ENCODE measurements at places on chromosomes 12 and 14. TPM values are rescaled to one million over a fixed set of nuclear protein-coding genes. Genes with fewer than 3 reads are reported as not detected.

DNA sequence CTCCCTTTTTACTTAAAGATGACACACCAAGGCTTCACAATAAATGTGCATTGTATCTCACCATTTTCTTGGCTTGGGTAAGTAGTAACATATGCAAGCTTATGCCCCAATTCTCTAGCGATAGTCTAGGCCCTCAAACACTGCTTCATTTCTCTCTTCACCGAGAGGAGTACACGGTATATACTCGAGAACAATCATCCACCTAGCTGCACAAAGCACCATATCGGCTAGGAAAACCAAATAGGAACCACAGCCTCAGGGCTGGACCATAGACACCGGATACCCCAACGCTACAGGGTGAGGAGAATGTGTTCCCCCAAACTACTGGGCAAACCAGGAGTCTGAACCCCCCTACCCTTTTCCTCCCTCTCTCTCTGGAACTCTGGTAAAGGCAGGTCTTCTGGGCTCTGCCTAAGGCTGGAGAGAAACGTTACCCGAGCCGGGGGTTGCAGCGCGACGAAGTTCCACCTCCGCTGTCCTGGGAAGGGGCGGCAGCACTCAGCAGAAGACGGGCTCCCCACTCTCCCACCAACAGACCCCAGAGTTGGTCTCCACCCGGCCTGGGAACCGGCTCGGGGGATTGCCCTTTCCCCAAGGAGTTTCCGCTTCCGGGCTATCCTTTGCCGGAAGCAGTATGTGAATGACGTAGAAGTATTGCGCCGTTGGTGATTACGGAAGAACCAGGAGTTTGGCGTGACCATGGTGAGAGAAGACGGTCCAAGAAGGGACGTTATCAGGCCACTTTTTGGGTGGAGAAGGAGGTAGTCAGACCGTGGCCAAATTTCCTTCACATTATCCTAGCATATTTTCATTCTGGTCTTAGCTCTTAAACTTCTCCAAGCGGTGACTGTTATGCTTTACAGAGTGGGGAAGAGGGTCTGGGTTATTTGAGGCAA, at the start of the genes AREL1 and FCF1:
Gene AREL1, minus strand, starts transcription at position 582 of the 896 bp plus-strand sequence. CDS start 27,465 bp downstream, outside the sequence.
Gene FCF1, plus strand, starts transcription at position 646 of the 896 bp plus-strand sequence. Its CDS starts 54 bp downstream, at position 700.
- peak; percentile 70 for DNase-seq

GRCh38 chr12:54126029-54126695, 62.6 kb downstream of the SMUG1 start:
- peak; percentile 51 for DNase-seq

- DNase-seq = no peak
Observed at GRCh38 chr12:16307856-16308475, 30.5 kb upstream of the SLC15A5 start.

DNA sequence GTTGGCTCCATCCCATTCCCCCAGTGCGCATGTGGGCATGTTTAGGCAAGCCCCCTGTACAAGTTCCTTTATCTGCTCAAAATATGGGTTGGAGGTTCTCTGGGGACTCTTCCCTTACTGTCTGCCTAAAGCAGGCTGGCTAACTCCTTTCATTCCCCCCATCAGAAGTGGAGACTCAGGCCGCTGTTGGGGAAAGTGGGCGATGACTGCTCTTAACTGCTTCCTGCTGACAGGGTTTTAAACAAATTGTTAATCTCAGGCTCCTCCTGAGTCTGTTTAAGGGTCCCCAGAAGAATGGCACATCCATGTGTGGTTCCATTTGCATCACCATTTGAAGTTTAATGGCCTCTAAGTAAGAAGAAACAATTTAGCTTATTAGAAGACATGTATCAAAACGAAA, 15.4 kb upstream of the FAR2 start:
- DNase-seq = no peak

DNA sequence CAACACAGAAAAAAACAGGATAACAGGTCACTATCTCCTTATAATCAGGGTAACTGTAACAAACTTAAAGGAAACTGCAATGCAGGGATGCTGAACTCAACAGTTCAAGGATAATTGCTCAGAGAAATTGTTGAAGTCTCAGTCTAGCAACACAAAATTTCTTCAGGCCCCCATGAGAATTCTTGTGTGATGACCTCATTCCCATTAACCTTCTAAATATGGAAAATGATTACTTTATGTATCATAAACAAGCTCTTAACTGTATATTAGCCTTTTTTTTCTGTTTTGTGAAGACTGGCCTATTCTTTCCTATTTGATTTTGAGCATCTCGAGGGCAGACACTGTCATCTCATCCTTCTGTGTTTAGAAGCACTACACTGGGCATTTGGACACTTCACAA, 47.1 kb downstream of the IGF1 start:
- no peak for DNase-seq

DNA sequence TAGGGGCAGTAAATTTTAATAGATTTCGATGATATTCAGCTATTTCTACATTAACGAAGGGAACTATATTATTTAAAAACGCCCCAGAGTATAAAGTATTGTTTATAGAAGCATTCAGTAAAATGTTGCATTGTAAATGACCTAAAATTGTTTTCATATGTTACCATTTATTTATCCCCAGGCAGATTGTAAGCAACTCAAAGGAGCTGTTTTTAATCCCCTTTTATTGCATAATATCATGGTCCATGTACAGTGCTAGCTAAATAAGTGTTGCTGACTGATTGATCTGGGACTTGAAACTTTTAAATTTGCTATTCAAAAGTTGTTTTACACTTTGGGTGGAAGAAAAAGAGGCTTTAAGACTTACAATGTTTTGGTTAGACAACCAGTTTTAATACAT, 199.0 kb upstream of the SLC38A2 start:
- no peak for DNase-seq

DNA sequence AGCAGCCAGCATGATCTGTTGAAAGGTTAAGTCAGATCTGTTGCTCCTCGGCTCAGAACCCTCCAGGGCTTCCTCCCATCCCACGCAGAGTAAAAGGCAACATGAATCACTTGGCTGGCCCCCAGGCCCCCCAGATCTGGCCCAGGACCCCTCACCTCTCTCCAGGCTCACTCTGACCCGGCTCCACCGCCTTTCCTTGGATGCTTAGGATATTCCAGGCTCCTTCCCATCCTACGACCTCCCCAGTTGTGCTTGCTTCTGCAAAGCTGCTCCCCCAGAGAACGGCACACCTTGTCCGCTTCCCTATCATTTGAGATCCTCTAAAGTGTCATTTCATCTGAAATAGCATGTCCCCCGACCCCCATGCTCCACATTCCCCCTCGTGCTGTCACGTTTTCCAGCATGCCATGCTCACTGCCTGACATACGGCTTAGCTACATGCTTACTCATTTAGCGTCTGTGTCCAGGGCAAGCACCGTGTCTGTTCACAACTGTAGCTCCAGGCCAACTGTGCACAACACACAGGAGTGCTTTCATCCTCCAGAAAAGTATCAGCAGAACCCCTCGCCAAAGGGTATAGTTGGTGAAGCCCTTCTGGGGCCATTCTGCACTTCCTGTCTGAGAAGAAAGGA, 33.6 kb upstream of the BDKRB2 start:
- DNase-seq = no peak

- peak; percentile 38 for DNase-seq
Observed at GRCh38 chr12:57896115-57896433, 45.3 kb upstream of the ATP23 start.

- no peak for DNase-seq
Observed at GRCh38 chr12:81386101-81386500, 308.2 kb downstream of the ACSS3 start.

DNA sequence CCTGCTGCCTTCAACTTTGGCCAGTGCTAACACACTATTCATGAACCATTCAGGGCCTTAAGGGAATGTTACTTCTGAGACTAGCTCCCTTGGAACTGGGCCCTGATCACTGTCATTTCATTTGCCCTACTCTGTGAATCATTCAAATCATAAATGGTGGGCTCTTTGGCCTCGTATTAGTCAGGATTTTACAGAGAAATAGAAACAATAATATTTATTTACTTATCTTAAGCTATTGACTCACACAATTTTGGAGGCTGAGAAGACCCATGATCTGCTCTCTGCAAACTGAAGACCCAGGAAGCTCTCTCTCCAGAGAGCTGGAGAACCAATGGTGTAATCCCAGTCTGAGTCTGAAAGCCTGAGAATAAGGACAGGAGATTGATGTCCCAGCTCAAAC, 398.5 kb downstream of the LRIG3 start:
- no peak for DNase-seq

DNA sequence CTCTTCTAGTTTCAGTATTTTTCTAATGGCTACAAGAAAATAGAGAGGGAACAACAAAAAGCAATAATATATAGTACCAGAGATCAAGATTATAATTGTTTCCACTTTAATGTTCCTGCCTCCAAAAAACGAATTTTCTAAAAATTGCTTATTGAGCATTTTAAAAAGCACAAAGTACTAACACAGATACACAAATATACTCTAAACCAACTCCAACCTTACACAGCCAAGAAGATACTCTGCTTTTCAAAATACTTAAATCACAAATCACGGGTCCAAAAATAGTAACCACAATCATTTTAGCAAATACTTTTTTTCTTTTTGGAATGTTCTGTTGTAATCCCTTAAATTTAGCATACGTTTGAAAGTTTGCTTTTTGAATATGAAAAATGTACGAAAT, 2.0 kb downstream of the YAF2 start:
- no peak for DNase-seq

DNA sequence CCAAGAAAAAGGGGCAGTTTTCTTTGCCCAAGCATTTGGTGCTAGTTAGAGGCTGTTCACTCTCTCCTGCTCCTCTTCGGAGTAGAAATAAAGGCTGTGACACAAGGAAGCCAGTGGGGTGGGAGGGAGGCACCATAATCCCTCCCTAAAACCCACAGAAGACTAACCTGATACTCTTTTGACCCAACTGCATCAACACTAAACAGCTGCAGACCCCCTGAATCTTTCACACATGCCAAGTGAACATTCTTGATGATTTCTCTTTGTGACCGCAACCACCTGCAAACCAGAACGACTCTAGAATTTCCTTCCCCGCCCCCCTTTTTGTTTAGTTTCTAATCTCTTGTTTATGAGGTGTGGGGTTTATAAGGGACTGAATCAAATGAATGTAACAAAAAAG, 175.8 kb upstream of the BCL2L14 start:
- no peak for DNase-seq

DNA sequence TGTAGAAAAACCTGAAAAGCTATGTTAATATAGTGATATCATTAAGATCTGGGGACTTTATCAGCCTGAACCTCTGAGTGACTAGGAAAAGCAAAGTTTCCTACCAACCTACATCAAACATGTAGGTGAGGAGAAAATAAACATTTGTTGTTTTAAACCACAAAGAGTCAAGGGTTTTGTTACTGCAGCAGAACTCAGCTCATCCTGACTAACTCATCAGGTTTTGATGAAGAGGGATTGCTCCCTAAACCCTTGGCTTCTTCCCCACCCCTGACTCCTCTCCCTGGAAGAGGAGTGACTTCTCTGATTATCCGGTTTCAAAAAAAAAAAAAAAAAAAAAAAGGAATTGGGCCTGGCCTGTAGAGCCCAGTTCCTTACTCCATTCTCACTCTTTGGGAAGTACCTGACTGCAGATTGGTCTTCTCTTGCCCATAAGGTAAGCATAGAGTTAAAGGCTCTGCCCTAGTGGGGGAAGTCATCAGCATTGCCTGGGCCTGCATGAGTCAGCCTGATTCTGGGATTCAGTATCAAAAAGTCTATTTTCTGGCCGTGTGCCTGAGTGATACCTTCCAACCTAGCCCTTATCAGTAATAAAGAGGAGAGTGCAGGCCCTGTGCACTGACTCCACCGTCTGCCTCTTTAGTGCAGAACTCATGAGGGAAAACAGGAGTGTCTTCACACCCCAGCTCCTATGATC, 16.9 kb downstream of the BDKRB1 start:
- DNase-seq = no peak

DNA sequence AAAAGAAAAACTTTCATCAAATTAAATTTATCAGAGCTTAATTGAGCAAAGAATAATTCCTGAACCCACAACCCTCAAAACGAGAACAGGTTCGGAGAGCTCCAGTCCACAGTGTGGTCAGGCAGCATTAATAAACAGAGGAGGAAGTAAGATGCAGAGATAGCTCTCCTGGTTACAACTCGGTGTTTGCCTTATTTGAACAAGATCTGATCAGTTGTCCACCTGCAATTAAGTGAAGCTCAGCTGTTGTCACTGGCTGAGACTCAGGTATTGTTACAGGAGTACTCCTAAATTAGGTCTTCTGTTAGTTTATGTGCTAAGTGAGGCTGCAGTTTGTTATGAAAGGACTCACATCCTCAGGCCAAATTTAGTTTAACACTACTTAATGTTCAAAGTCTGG, 451.4 kb upstream of the PDE3A start:
- no peak for DNase-seq

The PTCSC3 gene
- total RNA-seq = not detected

The HSP90AA1 gene
- total RNA-seq = 467 TPM

The SCYL2 gene
- 29.7 TPM for total RNA-seq

The CCDC177 gene
- total RNA-seq = not detected

The FITM1 gene
- 140 TPM for total RNA-seq
